ENCODE measurements at places on chromosomes 13 and 19.

DNA sequence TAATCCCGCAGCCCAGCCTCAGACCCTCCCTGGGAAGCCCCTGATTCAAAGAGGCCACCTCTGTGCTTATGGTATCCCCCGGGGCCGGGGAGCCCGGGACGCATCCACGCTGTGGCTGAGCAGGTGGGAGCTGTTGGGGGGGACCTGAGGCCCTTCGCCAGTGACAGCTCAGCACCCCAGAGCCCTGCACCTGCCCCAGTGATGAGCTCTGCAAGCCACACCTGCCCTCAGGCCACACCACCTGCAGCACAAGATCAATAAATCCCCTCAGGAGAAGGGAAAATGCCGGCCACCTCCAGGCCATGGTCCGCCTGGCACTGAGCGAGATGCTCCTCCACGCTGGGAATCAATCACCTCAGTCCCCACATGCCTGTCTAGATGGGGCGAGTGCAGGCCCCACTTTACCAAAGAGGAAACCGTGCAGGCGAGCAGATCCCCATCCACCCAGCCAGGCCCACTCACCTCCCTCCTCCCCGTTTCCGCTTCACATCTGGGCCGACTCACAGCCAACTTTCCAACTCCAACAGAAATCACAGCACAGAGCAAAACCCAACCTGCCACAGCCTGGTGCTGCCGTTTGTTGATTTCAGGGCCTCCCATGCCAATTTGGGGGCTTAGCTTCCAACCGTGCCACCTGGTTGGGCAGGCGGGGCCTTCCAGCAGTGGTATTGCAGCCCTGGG lies 12.8 kb downstream of the MOB3A start:
- peak; percentile 80 for DNase-seq

- DNase-seq = no peak
These were observed 422.9 kb downstream of the GPC6 start for GRCh38 chr13:93649496-93649895.

DNA sequence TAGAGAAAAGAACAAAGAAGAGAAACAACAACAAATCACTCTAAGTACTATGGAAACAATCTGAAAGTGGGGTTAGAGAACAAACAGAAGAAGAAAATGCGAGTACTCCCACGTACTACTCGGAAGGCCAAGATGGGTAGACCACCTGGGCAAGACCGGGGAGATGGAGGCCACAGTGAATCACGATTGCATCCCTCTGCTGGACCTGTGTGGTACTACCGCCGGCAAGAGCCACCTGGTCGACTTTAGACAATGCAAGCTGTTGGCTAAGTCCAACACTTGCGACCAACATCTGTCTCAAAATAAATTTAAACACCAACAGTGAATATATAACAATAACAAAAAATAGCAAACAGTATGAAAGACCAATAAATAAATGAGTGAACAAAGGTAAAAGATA lies 45.5 kb upstream of the ZNF91 start:
- DNase-seq = no peak

- no peak for DNase-seq
These were observed 123.7 kb downstream of the KL start for GRCh38 chr13:33139780-33140535.

GRCh38 chr13:28542804-28543203 lies 47.9 kb upstream of the FLT1 start:
- DNase-seq = no peak

GRCh38 chr19:15187026-15188007 lies 13.5 kb downstream of the NOTCH3 start:
- no peak for DNase-seq

DNA sequence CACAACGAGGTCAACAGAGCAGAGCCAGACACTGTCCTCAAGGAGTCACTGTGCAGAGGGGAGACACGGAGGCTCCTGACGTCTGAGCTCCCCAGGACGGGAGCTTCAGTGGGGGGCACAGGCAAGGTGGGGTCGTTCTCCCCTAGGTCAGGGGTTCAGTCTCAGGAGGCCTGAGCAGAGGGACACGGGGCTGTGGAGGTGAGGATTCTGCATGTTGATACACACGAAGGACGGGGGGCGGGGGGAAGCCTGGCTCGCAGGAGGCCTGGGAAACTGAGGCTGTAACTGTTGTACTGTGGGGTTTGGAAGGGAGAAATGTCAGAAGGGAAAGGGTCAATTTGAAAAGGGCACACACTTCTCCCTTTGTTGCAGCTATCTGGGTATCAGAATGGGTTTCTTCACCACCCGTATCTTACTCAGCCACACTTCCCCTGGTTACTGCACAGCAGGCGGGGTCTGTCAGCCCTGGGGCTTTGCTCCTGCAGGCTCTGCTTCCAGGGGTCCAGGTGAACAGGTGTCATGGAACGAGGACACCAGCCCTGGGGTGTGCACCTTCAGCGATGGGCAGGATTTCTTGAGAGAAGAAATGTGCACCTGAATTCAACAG lies 748 bp upstream of the SIGLEC8 start:
- no peak for DNase-seq

- DNase-seq = peak; percentile 79
These were observed 5.3 kb downstream of the PRR36 start for GRCh38 chr19:7868671-7869452.

- DNase-seq = no peak
These were observed 30.5 kb downstream of the ZNF701 start for GRCh38 chr19:52600639-52601024.

GRCh38 chr13:110687736-110688135 lies 18.2 kb downstream of the CARS2 start:
- no peak for DNase-seq

DNA sequence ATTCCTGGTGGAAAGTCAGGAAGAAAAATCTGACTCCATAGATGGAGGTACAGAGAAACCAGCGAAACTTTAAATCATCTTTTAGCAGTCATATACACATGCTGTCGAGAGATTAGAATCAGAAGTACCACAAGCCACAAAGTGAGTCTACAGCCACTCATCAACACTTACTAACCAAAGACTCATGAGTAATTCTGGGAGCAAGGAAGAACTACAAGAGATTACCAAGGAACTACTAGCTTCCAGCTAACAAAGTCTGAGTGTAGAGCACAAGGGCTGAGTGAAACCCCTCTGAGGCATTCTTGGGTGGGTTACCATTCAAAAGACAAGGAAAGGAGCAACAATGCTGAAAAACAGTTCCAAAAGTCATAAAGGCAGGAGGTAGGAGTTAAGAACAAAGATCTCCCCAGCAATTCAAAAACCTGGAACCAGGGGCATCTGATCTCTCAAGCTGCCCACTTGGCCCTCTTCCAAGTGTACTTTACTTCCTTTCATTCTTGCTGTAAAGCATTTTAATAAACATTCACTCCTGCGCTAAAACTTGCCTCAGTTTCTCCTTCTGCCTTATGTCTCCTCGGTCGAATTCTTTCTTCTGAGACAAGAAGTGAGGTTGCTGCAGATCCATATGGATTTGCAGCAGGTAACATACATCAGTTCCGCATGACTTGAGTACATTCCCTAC lies 13.0 kb downstream of the RBM26 start:
- DNase-seq = peak; percentile 56

- DNase-seq = no peak
These were observed 339.1 kb upstream of the OBI1 start for GRCh38 chr13:78997902-78998629.

GRCh38 chr13:78476910-78477309 lies 126.4 kb downstream of the POU4F1 start:
- DNase-seq = no peak

DNA sequence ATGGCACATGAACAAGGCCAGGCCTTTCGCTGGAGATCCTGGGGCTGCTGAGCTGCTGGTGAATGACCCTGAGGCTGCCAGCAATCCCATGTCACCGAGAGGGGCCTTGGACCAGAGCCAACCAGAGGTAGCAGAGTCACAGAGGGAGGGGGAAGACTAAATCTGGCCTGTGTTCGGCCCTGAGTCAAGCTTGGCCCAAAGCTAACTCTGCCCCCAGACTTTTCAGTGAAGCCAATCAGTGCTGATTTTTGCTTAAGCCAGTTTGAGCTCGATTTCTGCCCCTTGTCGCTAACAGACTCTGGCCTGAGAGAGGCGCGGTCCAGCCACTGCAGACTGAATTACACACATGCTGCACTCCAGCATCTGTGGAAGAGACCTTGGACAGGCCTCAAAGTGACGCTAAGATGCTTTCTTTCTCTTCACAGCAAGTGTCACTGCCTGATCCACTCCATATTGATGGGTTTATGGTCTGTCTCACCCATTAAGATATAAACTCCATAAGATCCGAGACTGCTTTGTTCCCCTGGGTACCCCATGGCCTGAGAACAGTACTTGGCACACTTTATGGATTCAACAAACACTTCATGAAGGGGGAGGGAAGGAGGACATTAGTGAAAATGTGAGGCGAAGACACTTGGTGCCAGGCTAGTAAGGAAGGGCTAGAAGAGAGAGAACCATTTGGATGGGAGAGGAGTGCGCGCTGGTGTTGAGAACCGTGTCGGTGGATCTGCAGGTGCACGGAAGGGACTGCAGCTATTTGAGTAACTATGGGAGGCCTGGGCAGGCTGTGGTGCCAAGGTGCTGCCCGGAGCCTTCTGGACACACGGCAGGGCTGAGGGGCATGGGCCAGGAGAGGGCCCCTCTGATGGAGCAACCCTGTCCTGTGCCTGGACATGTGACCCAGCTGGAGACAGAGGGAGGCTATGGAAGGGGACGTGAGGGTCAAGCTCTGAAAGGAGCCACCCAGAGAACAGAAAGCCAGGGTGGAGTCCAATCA lies 17.6 kb downstream of the RANBP3 start:
- DNase-seq = no peak

DNA sequence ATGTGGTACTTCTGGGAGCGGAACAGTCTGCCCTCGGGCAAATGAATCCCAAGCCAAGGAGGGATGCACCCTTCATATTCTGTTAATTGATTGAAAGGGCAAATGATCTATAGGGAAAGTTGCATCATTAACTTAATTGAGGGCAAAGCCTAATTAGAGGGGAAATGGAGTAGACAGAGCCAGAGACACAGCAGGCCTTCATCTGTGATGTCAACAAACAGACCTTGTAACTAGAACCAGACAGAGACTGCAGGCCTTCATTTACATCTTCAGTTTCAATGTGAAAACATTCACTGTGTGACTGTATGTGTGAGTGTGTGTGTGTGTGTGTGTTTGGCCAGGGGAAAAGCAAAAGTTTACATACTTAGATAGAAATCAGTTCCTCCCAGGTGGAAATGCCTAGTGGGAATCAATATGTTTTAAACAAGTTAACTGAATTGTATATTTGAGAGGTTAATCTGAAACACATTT lies 126.4 kb downstream of the SPRY2 start:
- DNase-seq = no peak

DNA sequence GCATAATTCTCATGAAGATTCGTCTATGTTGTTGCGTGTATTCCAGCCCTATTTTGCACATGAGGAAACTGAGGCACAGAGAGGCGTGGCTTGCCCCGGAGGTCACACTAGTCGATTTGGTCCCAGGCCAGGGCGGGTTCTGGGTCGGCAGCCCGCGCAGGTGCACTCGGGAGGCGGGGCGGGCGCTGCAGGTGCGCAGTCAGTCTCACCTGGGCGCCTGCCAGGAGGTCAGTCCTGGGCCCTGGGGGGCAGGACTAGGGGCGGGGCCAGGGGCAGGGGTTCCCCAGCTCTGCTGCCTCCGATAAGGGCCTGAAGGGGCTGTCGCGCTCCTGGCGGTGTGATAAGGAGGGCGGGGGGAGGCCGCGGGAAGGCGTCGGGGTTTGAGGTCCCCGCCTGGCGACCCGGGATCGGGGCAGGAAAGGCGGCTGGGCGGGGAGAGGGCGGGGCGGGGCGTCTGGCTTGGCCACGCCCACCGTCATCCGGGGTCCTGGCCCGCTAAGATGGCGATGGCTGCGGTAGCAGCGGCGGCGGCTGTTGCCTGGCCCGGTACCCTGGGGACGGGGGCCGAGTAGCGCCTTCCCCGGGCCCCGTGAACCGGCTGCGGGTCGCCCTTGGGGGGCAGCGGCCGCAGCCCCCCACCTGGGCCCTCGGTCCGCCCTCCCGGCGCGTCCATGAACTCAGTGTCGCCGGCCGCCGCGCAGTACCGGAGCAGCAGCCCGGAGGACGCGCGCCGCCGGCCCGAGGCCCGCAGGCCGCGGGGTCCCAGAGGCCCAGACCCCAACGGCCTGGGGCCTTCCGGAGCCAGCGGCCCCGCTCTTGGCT lies at the start of gene ATG4D:
TSS of gene ATG4D (plus strand) at position 485 of the 822 bp plus-strand sequence. CDS start at position 672, 187 bp downstream.
- peak; percentile 88 for DNase-seq

DNA sequence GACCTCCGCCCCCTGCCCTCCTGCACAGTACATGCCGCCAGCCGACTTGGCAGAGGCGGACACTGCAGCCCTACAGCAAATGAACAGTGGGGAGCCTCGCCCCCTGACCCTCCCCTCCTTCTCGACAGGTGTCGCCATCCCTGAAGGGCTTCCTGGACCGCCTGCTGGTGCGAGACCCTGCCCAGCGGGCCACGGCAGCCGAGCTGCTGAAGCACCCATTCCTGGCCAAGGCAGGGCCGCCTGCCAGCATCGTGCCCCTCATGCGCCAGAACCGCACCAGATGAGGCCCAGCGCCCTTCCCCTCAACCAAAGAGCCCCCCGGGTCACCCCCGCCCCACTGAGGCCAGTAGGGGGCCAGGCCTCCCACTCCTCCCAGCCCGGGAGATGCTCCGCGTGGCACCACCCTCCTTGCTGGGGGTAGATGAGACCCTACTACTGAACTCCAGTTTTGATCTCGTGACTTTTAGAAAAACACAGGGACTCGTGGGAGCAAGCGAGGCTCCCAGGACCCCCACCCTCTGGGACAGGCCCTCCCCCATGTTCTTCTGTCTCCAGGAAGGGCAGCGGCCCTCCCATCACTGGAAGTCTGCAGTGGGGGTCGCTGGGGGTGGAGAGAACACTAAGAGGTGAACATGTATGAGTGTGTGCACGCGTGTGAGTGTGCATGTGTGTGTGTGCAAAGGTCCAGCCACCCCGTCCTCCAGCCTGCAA lies 18.3 kb upstream of the NCCRP1 start:
- DNase-seq = no peak

- DNase-seq = no peak
These were observed 188.0 kb downstream of the TDRD3 start for GRCh38 chr13:60584976-60585375.

- no peak for DNase-seq
These were observed 4.8 kb downstream of the ZBTB7A start for GRCh38 chr19:4061683-4062418.

DNA sequence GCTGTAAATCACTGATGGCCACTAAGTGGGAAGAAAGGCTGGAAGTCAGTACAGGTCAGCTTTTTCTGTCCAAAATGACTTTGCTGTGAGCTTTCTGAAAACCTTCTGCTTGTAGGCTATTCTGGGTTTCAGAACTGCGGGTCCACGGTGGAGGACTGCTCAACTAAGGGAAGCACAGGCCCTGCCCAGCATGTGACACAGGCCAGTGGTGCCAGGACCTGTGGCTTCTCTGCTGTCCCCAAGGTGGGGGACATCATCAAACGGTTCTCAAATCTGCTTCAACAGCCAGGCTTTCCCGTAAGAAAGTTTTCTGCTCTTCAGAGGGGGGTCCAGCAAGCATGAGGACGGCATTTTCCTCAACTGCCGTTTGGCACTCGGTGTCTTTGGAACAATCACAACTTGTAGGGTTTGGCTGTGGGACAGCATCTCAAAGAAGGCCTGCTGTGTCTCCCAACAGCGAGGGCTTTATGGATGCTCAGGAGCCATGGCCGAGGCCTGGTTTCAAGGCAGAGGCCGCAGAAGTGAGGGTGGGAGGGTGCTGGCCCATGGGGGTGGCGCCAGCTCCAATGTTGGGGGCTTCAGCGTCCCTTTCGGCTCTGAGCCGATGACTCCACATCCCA lies 3.8 kb downstream of the SGTA start:
- no peak for DNase-seq

- no peak for DNase-seq
These were observed 6.9 kb downstream of the PNKP start for GRCh38 chr19:49860336-49861102.

GRCh38 chr13:103812971-103813370 lies 746.8 kb upstream of the SLC10A2 start:
- DNase-seq = no peak

- peak; percentile 19 for DNase-seq
These were observed 4.8 kb upstream of the LAMP1 start for GRCh38 chr13:113292021-113292862.

Data from CD8-positive, alpha-beta memory T cell (primary cell).